Astrocyte of the cerebellum (primary cell): ENCODE measurements at places on chromosomes 2 and 18.

GRCh38 chr2:56229397-56230060 lies 45.7 kb downstream of the CCDC85A start:
- no peak for DNase-seq

DNA sequence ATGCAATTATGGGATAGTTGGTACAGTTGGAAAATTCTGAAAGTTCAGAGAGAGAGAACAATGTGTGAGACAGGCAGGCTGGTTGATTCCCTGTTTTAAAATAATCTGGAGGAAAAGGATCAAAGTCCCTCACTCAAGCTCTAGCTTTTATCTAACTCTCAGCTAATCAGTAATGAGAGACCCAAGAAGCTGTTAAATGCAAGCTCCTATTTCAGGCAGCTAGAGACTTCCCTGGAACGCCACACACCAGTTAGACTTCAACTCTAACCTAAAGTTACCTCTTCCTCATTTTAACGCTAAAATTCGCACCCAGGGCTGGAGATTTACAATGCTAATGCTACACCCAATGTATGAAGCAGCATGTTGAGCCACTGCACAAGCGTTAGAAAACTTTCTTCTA lies 243.1 kb downstream of the EN1 start:
- DNase-seq = no peak

GRCh38 chr2:188327518-188328213 lies 36.0 kb downstream of the GULP1 start:
- no peak for DNase-seq

DNA sequence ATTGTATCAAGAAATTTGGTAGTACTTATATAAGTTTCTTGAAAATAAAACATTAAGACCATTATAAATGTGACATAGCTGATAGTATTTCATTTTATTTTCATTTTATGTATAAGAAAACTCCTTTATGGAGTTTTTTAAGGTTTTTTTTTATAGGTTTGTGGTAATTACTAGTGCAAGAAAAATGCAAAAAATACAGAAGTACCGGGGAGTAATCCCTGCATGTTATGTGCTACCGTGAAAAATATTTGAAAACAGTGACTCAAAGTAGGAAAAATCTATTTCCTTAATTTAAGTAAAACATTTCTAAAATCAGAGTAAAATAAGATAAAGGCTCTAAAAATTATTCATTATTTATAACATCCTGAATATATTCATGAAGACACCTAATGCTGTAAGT lies 21.6 kb downstream of the ZSWIM2 start:
- DNase-seq = peak; percentile 15

- no peak for DNase-seq
Measured at GRCh38 chr18:76996429-76996828, 136.2 kb downstream of the MBP start.

DNA sequence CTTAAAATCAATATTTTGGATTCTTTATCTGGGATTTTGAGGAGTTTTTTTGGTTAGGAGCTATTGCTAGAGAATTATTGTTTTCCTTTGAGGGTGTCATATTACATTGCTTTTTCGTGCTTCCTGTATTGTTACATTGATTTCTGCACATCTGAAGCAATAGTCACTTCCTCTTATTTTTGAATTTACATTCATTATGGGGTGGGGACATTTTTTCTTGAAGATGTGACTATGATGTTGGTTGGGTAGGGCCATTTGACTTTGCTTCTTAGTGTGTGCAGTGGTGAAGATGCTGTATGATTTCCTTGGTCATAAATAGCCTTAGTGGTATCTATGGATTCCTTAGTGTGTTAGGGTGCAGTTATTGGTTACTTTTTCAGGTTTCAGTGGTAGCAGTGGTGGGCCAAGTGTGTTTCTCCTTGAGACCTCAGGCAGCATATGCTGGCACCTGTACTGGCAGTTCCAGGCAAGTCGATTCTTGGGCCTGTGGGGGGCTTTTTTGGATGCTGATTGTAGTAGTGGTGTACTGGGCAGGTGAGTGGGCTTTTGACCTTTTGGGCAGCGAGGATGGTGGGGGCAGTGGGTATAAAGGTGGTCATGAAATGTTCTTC lies 61.8 kb downstream of the ARHGAP25 start:
- DNase-seq = no peak

DNA sequence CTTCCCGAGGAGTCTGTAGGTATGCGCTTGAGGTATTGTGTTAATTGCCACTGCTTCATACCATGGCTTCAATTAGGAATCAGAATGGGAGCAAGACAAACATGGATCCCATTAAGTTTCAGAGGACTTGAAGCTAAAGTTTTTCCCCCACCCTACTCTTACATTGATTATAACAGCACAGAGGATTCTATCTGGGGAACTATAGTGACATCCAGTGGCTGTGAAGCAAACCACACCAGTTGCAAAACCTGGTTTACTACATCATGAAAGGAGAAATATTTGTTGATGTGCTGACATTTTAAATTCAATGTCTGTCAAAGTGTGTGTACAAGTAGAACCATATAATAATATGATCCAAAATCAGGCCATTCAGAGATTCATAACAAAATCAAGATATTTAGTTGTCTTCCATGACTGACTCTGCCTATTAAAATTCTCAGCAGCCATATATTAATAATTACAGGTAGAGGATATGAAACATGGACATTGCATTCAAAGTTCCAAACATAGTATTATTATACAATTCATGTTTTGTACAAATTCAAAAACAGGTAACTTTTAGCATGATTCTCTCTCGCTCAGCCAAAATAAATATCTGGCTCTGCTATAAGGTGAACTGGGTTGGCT lies 82.9 kb downstream of the GRB14 start:
- DNase-seq = peak; percentile 23

- DNase-seq = no peak
Measured at GRCh38 chr2:216420367-216421101, 8.2 kb downstream of the SMARCAL1 start.

GRCh38 chr2:20882466-20883170 lies 59.7 kb upstream of the LDAH start:
- no peak for DNase-seq

GRCh38 chr2:144324446-144325045 lies 195.4 kb downstream of the ZEB2 start:
- no peak for DNase-seq

DNA sequence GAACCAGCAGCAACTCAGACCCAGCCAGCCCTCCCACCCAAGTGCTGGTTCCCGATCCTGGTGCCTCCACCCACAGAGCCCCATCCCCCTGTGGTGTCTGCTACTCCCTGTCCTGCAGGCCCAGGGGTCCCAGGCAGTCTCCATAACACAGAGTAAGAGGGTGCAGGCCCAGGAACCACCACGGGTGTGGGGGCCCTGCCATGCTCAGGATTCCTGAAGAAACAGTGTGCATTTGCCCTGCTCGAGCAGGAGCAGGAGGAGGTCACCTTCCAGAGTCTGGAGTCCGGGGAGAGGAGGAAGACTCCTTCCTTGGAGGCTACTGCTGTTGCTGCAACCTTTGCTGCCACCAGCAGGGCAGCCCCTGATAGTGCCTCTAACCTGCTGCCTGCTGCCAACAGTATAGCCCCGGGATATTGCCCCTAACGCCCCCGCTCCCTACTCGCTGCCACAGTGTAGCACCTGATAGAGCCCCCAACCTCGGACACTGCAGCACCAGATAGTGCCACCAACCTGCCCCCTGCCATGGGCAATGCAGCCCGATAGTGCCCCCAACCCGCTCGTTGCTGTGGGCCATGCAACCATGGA lies 46.8 kb upstream of the ANKRD62 start:
- no peak for DNase-seq

DNA sequence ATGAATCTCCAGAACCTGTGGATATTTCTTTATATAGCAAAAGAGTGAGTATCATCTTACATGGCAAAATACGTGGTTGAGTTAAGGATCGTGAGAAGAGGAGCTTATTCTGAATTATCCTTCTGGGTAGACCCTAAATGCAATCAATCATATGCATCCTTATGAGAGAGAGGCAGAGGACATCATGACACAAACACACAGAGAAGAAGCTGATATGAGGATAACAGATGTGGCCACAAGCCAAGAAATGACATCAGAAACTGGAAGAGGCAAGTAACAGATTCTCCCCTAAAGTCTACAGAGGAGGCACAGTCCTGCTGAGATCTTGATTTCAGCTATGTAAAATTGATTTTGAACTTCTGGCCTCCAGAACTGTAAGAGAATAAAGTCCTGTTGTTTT lies 730.2 kb upstream of the ZNF804A start:
- DNase-seq = no peak

DNA sequence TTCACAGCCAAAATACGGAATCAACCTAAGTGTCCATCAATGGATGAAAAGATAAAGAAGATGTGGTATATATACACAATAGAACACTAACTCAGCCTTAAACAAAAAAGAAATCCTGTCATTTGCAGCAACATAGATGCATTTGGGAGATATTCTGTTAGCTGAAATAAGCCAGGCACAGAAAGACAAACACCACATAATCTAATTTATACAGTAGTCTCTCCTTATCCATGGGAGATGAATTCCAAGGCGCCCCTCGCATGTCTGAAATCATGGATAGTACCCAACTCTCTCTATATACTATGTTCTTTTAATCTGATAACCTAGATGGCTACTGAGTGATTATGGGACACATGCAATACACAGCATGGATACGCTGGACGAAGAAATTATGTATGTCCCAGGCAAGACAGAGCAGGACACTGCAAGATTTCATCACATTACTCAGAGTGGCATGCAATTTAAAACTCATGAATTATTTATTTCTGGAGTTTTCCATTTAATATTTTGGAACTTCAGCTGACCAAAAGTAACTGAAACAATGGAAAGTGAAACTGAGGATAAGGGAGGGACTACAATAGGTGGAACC lies 39.5 kb downstream of the ORC4 start:
- no peak for DNase-seq

GRCh38 chr2:201260302-201260800 lies at the start of gene CASP8:
TSS of gene CASP8 (plus strand) at chr2:201260536. CDS start at chr2:201266487, 5,951 bp downstream.
- no peak for DNase-seq

DNA sequence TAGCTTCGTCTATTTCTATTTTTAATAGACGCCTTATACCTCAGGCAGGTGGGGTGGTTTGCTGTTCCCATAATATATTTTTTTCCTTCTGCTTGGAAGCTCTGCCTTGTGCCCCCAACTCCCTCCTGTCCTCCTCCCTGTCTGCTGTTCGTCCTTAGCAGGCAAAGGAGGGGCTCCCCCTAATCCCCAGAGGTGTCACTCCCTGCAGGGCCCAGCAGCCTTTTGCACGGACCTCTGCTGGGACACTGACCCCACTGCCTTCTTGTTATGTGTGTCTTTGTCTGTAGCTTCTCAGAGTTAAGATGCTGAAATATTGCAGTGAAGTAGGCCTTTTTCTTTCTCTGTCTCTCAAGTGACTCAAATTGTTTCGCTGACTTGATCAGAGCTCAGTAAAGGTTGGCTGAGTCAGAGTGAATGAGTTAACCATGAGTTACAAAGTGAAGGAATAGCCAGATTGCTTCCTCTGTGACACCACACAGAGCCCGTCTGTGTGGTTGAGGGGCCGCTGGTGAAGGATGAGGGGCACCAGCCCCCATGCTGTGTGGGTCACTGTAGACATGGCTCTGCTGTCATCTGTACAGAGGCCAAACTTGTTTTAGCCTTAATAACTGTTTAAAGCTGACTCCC lies 47.7 kb downstream of the PRKCE start:
- no peak for DNase-seq

GRCh38 chr2:20594957-20595356 lies 55.9 kb downstream of the HS1BP3 start:
- DNase-seq = no peak

DNA sequence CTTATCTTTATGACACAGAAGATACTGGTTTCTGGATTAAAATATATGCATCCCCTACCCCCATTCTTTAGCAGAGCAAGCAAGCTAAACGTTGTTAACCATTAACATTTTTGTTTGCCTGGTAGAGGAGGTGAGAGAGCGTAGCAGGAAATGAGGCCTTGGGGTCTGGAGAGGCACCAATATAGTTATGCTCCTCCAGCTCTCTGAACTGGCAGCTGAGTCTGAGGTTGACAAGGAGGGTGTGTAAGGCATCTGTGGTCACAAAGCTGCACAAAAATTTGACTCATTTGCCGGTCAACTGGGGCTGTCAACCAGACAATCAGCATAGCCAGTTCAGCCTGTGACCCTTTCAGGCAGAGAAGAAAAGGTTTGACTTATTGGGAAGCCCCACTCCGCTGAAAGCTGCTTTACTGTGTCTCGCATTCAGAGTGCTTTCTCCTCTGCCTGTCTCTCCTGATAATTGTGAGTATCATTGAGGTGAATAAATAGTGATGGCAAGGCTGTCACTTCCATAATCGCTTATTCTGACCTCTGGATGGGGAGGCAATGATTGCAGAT lies 647.5 kb upstream of the SETBP1 start:
- DNase-seq = no peak

DNA sequence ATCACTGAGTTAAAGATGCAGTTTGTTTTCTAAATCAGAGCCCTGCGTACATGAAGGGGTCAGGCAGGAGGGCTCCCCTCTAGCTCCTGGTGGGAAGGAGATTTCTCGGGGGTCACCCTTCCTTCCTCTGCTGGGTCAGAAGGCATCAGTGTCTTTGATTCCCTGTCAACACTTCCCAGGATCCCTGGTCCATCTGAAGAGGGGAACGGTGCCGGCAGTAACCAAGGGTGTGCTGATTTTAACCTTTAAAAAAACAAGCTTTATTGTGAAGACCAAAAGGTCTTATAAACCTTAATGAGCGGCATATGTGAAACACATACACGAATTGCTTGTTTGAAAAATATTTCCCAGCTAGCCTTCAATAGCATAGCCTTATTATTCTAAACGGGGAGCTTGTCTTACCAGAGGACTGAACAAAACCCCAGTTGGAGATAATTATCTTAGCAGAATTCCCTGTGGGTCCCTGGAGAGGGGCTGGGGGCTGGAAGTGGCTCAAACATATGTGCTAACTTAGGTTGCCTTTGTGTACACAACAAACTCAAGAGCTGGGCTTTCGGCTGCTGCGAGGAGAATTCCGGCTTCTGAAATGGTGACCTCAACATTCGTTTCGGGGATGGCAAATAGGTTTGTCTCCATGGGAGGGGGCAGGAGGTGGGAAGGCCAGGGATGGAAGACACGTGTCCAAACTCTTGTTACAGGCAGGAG lies 114.9 kb upstream of the MYCN start:
- DNase-seq = no peak

DNA sequence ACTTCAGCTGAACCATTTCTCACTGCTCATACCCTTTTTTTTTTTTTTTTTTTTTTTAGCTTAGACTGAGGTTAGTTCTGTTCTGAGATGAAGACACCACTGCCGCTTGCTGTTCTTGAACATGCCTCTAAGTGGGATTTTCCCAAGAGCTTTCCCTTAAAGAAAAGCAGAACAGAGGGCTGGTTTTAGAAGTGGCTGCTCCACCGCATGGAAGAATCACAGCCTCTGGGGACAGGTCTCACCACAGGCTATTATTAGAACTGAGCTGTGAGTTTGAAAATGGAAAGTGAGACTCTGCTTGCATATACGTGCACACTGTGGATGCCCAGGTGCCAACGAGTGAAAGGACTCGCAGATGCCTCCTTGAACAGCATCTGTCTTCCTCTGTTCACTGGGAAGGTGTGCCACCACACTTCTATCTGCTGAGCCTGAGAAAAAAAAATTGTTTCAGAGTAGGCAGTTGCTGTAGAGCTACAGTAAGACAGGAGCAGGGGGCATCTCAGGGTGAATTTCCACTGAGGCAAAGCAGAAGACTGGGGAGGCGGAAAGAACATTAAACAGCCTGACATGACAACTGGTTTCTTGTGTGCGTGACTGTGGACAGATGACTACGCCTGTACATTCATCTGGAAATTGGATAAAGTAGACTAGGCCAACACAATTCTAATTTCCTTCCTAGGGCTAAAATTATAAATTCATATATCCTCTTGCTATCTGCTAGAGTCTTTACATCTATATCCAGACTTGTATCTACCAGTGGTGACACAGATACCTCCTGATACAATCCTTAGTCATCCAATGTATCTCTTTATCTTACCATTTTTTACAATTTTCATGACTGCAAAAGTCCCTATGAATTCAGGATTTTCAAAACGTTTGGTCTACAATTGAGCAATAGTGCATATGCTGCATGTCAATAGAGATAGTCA lies 1045.7 kb upstream of the CELF4 start:
- no peak for DNase-seq
